Central memory CD8-positive, alpha-beta T cell (primary cell): ENCODE measurements at places on chromosomes 1 and 21.
A peak's percentile ranks its signal among the peaks of the same experiment; 100 is the strongest.

DNA sequence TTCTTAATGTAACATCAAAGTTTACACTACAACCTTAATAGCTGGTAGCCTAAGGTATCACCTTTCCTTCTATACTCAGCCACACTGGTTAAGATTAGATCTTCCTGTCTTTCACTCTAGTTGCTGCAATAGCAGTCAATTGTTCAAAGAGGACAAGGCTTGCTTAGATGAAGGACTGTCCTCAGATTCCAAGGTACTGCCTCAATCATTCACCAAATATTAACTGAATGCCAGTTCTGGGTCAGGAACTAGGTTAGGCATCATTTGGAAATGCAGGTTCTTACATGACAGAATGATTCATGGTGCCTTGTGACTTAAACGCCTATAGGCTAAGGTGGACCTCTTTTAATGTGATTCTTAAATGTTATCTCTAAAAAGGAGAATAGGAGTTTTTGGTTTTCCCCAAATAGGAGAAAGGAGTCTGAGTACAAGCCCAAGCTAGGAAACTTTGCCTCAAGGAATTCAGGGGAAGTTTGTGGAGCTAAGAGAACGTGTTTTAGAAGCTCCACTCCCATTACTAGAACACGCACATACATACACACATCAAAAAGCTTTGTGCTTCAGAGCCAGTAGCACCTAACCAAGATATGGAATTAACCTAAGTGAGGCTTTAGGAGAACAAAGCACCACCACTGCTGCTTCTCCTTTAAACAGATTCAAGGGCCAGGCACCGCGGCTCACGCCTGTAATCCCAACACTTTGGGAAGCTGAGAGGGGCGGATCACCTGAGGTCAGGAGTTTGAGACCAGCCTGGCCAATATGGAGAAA lies 8.5 kb upstream of the WDR47 start:
- DNase-seq, result no peak

GRCh38 chr21:33940881-33941245 lies 25.3 kb upstream of the ATP5PO start:
- no peak for DNase-seq

DNA sequence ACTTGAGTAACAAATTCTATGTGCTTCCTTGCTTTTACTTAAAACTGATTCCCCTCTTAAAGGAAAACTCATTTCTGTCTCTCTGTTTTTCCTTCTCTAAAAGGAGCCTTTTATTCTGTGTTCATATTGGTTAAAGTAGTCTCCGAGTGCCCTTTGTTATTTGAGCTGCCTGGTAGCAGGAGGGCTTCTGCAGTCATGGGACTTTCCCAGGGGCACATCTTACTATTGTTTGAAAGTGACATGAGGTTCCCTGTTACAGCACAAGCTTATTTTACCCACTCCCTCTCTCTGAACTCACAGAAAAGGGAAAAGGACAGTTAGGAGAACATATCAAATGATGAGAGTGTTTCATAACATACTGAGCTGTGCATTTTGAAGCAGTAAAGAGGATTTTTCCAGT lies 58.1 kb upstream of the ANGPTL1 start:
- DNase-seq, result no peak

GRCh38 chr1:1764876-1765470 lies 13.3 kb downstream of the NADK start:
- no peak for DNase-seq

- no peak for DNase-seq
Measured at GRCh38 chr21:21897275-21897883, 899.2 kb downstream of the NCAM2 start.

DNA sequence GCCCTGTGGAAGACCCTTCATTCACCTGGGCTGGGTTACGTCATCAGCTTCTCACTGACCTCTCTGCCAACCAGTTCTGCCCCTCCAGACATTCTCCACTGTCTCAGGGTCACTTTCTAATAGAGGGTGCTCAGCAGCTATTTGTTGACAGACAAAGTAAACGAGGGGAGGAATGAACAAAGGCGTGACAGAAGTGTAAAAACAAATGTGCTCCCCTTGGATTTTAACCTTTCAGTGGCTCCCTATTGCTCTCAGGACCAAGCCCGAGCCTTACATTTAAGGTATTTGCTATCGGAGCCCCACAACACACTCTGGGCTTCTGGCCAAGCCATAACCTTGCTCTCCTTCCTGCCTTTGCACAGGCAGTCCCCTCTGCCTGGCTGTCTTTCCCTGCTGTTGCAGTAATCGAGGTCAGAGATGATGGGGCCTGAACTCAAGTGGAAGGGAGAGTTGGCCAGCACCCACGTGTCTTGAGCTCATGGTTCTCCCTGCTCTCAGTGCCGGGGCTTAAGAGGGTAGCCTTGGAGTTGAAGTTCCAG lies 9.3 kb upstream of the MARCKSL1 start:
- DNase-seq, result no peak

- DNase-seq, result no peak
Measured at GRCh38 chr1:76138217-76138616, 63.7 kb downstream of the ST6GALNAC3 start.

GRCh38 chr1:3066250-3066711 lies 2.7 kb upstream of the PRDM16 start:
- DNase-seq, result no peak

- DNase-seq, result no peak
Measured at GRCh38 chr1:63966016-63966415, 192.2 kb downstream of the ROR1 start.

DNA sequence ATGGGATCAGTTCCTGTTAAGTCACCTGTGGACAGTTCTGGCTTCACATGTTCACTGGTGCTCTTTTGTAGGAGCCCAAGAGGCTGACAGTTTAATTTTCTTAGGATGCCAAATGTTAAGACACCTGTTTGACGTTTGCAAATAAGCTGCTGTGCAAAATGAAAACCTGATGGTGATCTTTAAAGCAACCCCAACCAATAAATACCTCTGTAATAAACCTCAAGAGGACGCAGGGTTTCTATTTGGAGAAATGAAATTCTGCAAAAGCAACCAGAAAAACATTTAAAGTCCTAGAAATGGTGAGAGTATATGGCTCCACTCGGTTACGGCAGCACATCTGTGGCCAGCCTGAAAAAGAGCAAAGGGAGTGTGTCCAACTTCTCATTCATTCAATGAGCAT lies 5.7 kb upstream of the RHEX start:
- DNase-seq, result no peak

DNA sequence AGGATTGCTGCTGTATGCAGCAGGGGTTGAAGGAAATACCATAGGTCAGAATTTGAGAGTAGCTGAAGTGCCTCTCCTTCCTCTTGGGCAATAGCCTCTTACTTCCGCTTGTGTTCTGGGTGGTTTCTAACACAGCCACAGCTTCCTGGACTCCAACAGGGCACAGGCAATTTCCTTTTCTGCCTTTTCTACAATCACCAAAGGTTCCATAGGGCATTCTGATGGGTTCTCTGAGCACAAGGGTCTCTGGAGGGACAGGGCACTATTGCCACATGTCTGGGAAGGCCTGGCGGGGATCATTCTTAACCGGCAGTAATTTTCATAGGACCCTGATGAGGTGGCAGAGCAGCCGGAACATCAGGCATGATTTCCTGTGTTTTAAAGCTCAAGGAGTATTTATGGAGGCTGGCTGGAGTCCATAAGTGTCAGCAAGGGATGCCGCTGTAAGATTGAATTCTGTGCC lies 5.5 kb upstream of the AGTRAP start:
- peak; percentile 24 for DNase-seq

- no peak for DNase-seq
Measured at GRCh38 chr1:204887846-204888245, 17.2 kb downstream of the NFASC start.

DNA sequence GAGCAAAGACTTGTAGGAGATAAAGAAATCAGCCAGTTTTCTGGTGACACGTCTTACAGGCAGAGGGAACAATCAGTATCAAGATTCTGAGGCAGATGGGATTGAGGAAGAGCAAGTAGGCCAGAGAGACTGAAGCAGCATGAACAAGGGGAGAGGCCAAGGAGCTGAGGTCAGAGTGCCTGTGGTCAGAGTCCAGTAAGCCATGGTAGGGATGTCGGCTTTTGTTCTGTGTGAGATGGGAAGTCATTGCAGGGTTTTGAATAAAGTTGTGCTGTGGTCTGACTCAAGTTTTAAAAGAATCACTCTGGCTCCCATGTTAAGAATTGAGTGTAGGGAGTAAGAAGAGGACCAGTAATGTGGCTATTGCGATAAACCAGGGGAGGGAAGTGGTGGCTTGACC lies 85.9 kb upstream of the IVNS1ABP start:
- DNase-seq, result no peak

DNA sequence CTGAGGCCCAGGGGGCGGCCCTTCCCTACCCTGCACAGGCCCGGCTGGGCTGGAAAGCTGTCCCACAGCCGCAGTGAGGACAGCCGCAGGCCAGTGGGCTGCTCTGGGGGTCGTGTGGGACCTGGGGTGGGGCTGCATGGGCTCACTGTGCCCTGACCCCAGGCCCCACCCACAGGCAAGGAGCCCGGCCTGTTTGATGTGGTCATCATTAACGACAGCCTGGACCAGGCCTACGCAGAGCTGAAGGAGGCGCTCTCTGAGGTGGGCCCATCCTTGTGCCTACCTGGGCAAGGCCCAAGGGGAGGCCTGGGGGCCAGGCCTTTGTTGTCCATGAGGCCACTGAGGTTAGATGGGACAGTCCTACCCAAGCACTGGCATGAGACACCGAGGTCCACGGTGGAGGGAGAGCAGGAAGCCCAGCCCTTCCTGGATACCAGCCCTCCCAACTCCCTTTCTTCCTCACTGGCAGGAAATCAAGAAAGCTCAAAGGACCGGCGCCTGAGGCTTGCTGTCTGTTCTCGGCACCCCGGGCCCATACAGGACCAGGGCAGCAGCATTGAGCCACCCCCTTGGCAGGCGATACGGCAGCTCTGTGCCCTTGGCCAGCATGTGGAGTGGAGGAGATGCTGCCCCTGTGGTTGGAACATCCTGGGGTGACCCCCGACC lies 1.4 kb upstream of the GJC2 start:
- no peak for DNase-seq

GRCh38 chr21:38910390-38911067 lies 104.8 kb downstream of the ETS2 start:
- no peak for DNase-seq

DNA sequence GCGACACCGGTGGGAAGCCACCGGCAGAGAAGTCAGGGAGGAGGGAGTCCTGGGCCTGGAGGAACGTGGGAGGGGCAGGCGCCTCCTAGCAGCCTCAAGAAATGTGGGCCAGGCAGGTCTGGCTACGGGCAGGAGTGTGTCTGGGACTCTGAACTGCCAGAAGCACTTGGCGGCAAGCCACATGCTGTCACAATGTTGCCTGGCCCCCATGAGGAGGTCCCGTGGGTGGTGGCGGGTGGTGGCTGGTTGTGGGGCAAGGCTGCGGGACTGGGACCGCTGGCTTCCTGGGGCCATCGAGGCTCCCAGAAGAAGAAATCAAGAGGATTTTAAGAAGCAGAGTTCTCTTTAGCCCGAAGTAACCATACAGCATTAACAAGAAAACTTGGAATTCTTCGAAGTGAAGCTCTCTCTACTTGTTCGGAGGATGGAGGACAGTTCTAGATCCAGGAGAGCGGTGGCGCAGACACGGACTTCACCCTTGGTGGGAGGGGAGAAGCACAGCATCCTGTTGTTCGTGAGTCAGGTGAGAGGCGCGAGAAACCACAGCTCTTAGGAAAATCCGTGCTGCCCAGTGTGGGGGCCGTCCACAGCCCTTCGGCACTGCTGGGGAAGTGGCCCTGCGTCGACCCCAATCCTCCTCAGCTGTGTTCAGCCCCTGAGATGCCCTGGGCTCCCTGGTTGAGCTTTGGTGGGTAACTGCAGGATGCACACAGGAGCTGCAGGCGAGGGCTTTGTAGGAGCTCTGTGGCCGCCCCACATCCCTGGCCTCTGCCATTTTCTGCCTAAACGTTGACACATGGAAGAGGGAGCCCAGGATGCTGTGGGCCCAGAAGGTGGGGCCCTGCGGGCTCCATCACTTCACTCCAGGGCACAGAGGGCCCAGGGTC lies 12.4 kb downstream of the SKI start:
- DNase-seq, result no peak

DNA sequence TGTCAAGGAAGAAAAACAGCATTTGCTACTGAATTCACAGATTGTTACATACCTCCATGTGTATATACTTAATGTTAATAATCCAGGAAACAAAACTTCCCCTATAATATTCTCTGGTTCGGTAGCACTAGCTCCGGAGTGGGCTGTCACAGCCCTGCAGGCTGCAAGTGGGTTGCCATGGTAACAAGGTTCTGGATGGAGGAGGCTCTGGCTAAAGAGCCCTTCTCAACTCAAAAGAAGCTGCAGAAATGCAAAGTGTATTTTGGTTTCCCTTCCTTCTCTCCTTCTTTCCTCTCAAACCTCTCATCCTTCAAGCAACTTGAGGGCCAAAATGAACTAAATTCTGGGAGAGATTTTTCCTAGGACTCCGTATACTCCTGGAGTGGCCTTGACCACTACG lies 45.2 kb downstream of the ASTN1 start:
- no peak for DNase-seq

DNA sequence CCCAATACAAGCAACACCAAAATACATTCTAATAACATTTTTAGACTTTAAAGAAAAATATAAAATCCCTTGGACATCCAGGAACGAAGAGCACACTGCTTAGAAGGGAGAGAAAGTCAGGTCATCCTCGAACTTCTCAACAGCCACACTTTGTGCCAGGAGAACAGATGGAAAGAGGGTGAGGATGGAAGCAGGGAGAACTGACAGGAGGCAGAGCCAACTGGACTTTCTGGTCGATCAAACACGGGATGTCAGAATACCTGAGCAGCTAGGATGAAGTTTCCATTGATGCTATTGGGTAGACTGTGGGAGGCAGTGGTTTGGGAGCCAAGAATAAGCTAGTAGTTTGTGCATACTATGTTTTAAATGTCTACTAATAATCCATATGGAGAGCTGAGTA lies 111.4 kb downstream of the TOMM20 start:
- DNase-seq, result no peak

DNA sequence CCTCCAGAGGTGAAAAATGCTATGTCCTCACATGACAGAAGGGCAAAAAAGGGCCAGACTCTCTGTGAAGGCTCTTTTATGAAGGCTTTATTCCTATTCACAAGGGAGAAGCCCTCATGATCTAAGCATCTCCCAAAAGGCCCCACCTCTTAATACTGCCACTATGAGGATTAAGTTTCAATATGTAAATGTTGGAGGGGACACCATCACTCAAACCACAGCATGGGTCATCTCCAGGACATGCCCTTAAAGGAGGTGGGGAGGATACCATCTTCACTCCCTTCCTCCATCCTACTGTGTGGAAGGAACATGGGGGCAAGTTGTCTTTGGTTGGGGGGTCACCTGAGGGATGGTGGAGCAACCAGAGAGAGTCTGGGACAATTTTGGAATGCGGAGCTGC lies 170.1 kb downstream of the TRIM33 start:
- DNase-seq, result no peak
